ENCODE measurements at places on chromosomes 5 and 9. TPM values are rescaled to one million over a fixed set of nuclear protein-coding genes. Genes with fewer than 3 reads are reported as not detected.

Gene PSMD5
- total RNA-seq = 69.0 TPM

DNA sequence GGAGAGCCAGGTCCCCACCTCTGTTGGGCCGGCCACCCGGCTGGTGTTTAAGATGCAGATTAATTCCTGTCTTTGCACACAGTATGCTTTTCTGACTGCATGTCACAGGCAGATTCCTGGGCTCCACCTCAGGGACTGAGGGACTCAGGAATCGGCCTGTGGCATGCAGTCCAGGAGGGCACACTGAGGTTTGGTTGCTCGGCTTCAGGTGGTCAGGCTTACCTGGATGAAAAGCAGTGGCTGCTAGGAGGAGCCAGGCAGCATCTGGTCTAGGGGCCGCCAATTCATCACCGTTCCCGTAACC is 1.1 kb downstream of the WDR5 start:
- H3K27me3 ChIP-seq = no peaks in the 10 kb centered on the region
- peaks cover 27% of the 10 kb centered on the region for H3K4me1 ChIP-seq
- peak overlapping the region; percentile 98 for H3K4me3 ChIP-seq
- no peak for DNase-seq
- H3K27ac ChIP-seq = peak overlapping the region; percentile 90

- H3K36me3 ChIP-seq = no peaks in the 10 kb centered on the region
- H3K27me3 ChIP-seq = peaks cover 38% of the 10 kb centered on the region
- H3K4me1 ChIP-seq = no peaks in the 10 kb centered on the region
- H3K4me3 ChIP-seq = no peak overlapping the region
Observed at GRCh38 chr5:136027311-136027710, 1.5 kb upstream of the TGFBI start.

DNA sequence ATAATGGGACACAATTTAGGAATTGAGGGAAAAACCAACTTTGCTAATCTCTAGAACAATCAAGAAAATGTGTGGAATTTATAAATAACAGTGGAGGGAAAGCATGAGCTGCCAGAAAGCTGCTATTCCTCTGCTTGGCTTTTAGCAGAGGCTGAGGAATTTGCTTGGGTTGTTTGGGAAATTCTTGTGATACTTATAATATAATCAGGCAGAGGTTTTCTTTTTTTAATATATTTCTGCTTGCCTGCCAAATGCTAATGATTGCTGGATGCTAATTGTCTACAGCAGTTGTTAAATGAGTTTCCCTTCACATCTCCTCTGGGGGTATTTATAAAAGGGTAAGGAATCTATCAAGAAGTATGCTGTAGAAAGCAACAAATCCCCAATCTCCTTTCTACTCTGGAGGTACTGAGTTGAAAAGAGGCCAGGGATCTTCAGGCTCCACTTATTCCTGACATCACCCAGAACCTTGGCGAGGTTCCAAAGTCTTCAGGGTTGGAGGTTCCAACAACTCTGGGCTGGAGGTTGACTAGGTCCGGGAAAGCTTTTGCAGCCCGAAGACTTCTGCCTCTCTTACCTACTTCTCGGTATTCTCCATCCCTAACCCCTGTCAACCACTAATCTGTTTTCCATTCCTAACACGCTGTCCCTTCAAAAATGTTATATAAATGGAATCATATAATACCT is 60.4 kb upstream of the TMED7 start:
- H3K4me3 ChIP-seq = no peak overlapping the region
- no peak overlapping the region for H3K27ac ChIP-seq
- DNase-seq = no peak
- no peaks in the 10 kb centered on the region for H3K4me1 ChIP-seq
- peaks cover 39% of the 10 kb centered on the region for H3K27me3 ChIP-seq

All from activated naive CD8-positive, alpha-beta T cell treated with anti-CD3 and anti-CD28 coated beads for 36 hours (primary cell).